ENCODE measurements at places on chromosomes 7 and 10. TPM values are rescaled to one million over a fixed set of nuclear protein-coding genes. Genes with fewer than 3 reads are reported as not detected.

FAM25A gene
- total RNA-seq, result not detected

HNRNPF gene
- 211 TPM for total RNA-seq

VAX1 gene
- total RNA-seq, result not detected

GPC2 gene
- under 0.01 TPM for total RNA-seq

LBX1 gene
- not detected for total RNA-seq

CCDC172 gene
- total RNA-seq, result not detected

PKD2L1 gene
- not detected for total RNA-seq

GNAI1 gene
- total RNA-seq, result 74.0 TPM

DNA sequence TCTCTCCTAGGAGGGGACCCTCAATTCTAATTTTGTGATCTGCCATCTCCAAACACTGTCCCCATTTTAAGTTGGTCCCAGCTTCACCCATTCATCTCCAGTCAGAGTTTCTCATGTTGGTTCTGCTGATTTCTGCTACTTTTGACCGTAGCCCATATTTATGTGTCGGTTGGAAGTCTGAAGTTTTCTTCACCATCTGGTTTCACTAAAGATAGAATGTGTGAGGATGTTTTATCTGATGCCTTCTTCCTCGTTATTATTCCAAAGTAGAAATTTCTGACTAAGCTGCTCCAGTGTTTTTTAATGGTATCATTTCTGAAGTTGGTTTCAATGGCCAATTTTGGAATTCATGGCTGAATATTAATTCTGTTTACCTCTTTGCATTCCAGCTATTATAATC lies 21.3 kb upstream of the IFIT2 start:
- no peak for DNase-seq
- no peak overlapping the region for H3K4me3 ChIP-seq
- peak overlapping the region; percentile 90 for H3K27ac ChIP-seq
- H3K36me3 ChIP-seq, result no peaks in the 10 kb centered on the region

DNA sequence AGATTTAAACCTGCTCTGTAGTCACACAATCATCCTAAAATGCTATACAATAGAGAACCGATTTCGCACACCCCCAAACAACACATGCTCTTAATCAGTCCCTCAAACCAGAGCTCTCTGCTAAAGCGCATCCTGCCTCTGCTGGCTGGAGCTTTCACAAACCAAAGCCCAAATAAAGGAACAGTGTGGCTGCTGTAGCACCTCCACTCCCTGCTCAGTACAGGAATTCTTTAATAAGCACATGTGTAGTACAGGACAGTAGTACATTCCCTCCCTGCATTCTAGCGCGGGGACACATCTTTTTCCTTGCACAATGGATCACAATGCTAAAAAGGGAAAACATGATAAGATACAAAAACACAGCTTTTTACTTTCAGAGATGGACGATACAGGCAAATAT lies 684.6 kb downstream of the MAGI2 start:
- H3K36me3 ChIP-seq, result no peaks in the 10 kb centered on the region
- no peak overlapping the region for H3K27ac ChIP-seq
- H3K27me3 ChIP-seq, result no peaks in the 10 kb centered on the region
- DNase-seq, result no peak
- no peaks in the 10 kb centered on the region for H3K4me1 ChIP-seq

- H3K27ac ChIP-seq, result no peak overlapping the region
- H3K4me3 ChIP-seq, result peak overlapping the region; percentile 8
- no peaks in the 10 kb centered on the region for H3K27me3 ChIP-seq
- H3K4me1 ChIP-seq, result peaks cover 4% of the 10 kb centered on the region
Observed at GRCh38 chr10:119030421-119031250, 1.1 kb downstream of the NANOS1 start.

- peak; percentile 47 for DNase-seq
- no peaks in the 10 kb centered on the region for H3K36me3 ChIP-seq
- peaks cover 10% of the 10 kb centered on the region for H3K4me1 ChIP-seq
- peak overlapping the region; percentile 87 for H3K27ac ChIP-seq
- H3K4me3 ChIP-seq, result peak overlapping the region; percentile 73
Observed at GRCh38 chr7:877312-878232, 1.2 kb downstream of the GET4 start.

GRCh38 chr10:56632537-56632936 lies 271.5 kb upstream of the ZWINT start:
- H3K27ac ChIP-seq, result no peak overlapping the region
- no peak for DNase-seq
- no peak overlapping the region for H3K4me3 ChIP-seq
- H3K4me1 ChIP-seq, result no peaks in the 10 kb centered on the region

DNA sequence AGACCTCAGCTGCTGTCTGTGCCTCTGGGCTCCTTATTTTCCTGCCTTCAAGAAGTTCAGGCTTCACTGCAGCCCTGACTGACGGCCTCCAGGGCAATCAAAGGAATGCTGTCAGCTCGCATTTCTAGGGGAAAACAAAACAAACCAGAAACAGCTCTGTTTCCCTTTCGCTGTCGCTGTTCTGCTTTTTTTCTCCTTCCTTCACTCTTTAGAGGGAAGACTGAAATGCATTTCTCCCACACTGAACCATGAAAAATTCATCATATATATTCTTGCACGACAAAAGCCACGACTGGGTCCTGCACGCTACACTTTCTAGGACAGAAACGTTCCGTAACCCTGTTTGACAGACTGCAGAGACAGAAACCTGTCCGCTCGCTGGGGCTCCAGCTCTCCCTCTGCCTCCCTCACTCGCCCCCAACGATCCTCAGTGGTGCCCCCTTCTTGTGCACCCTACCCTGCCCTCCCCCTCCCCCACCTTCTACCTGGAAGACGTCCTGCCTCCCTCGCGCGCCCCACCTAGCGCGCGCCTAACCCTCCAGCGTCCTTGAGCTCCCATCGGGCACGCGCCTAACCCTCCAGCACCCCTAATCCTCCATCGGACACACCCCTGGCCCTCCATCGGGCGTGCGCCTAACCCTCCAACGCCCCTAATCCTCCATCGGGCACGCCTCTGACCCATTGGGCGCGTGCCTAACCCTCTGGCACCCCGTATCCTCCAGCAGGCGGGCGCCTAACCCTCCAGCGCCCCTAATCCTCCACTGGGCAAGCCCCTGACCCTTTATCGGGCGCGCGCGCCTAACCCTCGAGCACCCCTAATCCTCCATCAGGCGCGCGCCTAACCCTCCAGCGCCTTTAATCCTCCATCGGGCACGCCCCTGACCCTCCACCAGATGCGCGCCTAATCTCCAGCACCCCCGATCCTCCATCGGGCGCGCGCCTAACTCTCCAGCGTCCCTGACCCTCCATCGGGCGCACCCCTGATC lies 37.1 kb downstream of the SVOPL start:
- H3K36me3 ChIP-seq, result no peaks in the 10 kb centered on the region

DNA sequence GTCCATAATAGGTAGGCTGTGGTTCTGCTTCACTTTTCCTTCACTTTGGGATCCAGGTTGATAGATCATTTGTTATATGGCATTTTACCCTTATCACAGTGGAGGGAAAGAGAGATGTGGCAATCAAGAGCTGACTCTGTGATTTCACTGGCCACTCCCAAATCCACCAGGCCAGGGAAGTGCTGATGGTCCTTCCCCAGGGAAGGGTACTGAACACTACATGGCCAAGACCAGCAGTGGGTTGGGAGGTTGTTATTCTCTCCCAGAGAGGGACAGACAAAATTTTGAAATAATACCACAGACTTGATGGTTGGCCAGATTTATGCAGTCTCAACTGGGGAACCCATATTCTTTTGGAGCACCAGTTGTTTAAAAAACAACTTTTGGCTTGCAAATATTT lies 102.5 kb downstream of the SND1 start:
- H3K36me3 ChIP-seq, result no peaks in the 10 kb centered on the region
- H3K27me3 ChIP-seq, result no peaks in the 10 kb centered on the region
- no peak for DNase-seq

DNA sequence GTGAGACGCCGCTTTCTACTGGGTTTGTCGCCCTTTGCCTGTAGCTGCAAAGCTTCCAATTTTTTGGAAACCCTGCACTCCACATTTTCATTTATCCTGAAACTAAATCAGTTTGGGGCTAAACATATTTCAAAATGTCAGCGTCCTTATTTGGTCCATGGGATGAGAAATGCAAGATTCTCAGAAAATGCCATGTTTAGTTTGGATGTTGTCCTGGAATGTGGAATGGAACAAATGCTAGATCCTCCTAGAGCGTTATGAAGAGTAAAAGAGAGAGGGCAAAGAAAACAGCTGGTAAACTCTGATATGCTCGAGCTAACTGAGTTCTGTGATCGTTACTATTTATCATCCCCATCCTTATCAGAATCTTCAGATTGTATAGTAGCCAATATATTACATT lies 236.9 kb downstream of the KLF6 start:
- H3K36me3 ChIP-seq, result no peaks in the 10 kb centered on the region
- DNase-seq, result no peak
- H3K4me3 ChIP-seq, result no peak overlapping the region

DNA sequence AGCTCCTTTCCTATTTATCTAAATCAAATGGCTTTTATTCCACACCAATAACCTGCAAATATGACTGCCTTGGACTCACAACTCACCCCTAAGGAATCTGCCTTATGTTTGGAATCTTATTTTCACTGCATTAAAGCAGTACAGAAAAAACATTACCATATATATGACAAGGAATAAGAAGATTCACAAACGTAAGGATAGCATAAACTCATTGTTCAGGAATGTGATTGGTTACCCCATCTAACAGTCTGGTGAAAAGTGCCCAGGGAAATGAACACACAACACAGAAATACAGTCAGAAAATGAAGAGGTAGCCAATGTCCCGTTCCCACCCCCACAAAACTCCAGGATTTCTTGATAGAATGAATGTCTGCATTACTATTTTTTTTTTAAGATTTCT lies 2.0 kb downstream of the PPP3CB start:
- H3K27me3 ChIP-seq, result no peaks in the 10 kb centered on the region
- DNase-seq, result no peak
- peak overlapping the region; percentile 15 for H3K27ac ChIP-seq
- no peaks in the 10 kb centered on the region for H3K36me3 ChIP-seq
- peak overlapping the region; percentile 14 for H3K4me3 ChIP-seq
- peaks cover 4% of the 10 kb centered on the region for H3K4me1 ChIP-seq

GRCh38 chr10:17179002-17179401 lies 22.5 kb downstream of the TRDMT1 start:
- no peak overlapping the region for H3K4me3 ChIP-seq
- DNase-seq, result no peak
- H3K27ac ChIP-seq, result no peak overlapping the region
- H3K36me3 ChIP-seq, result no peaks in the 10 kb centered on the region
- no peaks in the 10 kb centered on the region for H3K27me3 ChIP-seq
- no peaks in the 10 kb centered on the region for H3K4me1 ChIP-seq

DNA sequence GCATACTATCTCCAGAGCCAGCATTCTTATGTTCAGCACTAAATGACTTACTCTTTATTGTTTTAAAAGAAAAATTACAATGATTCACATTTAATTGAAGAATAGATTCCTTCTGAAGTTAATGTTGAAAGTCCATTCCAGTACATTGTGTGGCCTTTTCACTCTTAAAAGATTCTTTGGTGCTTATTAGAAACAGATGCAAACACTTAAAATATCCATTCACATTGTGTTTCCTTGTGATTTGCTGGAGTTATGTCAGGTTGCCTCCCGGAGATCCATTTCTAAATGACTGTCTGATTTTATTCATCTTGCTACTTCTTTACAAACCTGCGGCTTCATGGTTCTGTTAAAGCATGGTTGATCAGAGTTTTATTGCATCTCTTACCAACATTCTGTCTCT lies 152.8 kb downstream of the FOXP2 start:
- H3K27me3 ChIP-seq, result no peaks in the 10 kb centered on the region
- no peak for DNase-seq
- no peaks in the 10 kb centered on the region for H3K4me1 ChIP-seq
- no peak overlapping the region for H3K4me3 ChIP-seq

GRCh38 chr7:148306759-148307158 lies 283.8 kb upstream of the C7orf33 start:
- H3K27ac ChIP-seq, result no peak overlapping the region
- H3K36me3 ChIP-seq, result no peaks in the 10 kb centered on the region
- no peak overlapping the region for H3K4me3 ChIP-seq
- DNase-seq, result no peak
- H3K27me3 ChIP-seq, result no peaks in the 10 kb centered on the region

GRCh38 chr10:20746856-20747255 lies 150.3 kb downstream of the NEBL start:
- H3K36me3 ChIP-seq, result no peaks in the 10 kb centered on the region
- no peak overlapping the region for H3K27ac ChIP-seq
- no peaks in the 10 kb centered on the region for H3K27me3 ChIP-seq
- DNase-seq, result no peak

Data from uterus (tissue), 4 donors.